ENCODE measurements at places on chromosomes 7 and 10.

- no peak for DNase-seq
Observed at GRCh38 chr10:61120805-61121204, 176.8 kb upstream of the RHOBTB1 start.

DNA sequence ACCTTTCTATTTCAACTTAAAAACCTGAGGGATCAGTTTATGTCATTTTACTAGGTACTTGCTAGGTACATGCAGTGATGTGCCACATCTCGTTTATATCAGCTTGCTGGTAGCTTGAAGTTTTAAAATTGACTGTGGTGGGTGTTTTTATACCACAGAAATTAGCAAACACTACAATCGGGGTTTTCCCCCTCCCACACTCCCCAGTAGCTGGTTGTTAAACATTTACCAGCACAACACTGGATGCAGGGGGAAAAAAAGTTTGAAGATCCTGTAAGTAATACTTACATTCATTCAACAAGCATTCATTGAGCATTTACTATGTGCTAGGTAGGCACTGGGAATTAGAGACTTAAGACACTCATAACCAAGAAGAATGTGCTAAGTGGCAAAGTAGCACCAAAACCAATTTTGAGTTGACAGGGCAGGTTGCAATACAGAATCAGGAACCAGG is 32.6 kb downstream of the USP6NL start:
- no peak for DNase-seq

- DNase-seq = peak; percentile 13
Observed at GRCh38 chr10:66180581-66181318, 745.1 kb upstream of the LRRTM3 start.

DNA sequence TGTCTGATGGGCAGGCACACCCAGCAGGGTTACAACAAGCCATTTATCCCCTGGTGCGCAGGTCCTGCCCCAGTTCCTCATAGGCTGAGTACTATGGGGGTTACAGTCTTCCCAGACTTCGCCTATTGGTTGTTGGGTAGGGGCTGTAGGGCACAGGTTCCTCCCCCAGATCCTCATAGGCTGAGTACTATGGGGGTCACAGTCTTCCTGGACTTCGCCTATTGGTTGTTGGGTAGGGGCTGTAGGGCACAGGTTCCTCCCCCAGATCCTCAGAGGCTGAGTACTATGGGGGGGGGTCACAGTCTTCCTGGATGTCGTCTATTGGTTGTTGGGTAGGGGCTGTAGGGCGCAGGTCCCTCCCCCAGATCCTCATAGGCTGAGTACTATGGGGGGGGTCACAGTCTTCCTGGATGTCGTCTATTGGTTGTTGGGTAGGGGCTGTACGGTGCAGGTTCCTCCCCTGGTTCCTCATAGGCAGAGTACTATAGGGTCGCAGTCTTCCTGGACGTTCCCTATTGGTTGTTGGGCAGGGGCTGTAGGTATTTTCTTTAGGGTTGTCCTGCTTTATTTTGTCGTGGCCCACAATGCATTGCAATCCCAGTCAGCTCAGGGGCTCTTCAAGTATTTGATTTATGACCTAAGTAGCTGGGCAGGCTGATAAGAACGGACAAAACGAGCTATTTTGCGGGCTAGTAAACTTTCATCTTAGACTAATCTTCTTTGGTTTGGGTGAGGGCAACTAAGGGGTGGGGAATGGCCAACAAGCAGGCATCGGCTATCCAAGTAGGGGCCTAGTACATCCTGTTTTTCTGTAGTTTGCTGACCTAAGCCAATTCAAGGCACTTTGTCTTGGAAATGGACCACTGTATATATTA is 3.4 kb downstream of the LRRC27 start:
- DNase-seq = no peak

DNA sequence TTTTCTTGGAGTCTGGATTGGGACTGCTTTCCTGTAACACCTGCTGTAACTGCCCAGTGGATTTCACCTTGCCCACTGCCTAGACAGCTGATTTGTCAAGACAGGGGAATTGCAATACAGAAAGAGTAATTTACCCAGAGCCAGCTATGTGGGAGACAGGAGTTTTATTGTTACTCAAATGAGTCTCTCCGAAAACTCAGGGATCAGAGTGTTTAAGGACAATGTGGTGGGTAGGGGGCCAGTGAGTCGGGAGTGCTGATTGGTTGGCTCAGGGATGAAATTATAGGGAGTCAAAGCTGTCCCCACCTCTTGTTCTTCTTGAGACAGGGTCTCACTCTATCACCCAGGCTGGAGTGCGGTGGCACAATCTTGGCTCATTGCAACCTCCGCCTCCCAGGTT is 25.2 kb upstream of the BNIP3 start:
- DNase-seq = no peak

GRCh38 chr7:18495412-18496340 is at the start of gene HDAC9:
HDAC9 (plus strand) TSS chr7:18495749; CDS start chr7:18496303, 554 bp downstream.
- no peak for DNase-seq

DNA sequence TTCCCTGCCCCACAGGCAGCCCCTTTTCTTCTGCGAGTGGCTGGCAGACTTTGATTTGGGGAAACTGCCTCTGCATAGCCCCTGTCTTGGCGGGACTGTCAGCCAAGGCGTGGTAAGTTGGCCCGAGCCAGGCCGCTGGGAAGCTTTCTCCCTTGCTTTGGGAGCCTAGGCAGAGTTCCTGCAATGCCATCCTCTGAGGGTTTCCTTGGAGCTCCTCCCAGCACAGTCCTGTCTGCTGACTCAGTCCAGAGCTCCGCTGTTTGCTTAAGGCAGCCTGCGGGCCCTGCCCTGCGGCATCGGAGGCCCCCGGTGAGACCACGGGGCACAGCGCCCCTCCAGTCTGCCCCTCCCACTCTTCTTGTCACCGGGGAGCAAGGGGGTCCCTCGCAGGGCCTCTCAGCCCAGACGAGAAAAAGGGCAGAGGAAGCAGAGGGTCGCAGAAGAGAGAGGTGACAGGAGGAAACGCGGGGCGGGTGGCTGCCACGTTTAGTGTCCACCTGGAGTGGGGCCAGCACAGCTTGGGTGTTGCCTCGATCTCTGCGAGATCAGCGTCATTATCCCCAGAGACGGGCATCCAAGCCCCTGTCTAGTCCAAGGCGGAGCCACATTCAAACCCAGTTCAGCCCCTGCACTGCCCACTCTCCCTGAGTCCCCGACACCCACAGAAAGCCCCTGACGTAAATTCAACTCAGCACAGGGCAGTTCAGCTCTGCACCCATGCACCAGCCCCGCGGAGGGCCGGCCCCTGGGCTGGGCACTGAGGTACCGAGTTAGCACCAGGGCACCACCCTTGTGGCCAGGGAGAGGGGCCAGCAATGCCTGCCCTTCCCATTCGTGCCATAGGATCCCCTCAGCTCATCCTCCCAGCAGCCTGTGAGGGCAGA is 59.0 kb upstream of the CHST15 start:
- DNase-seq = no peak
